ENCODE measurements at places on chromosomes 6 and 20. TPM values are rescaled to one million over a fixed set of nuclear protein-coding genes. Genes with fewer than 3 reads are reported as not detected.

Gene TMEM200A
- 10.3 TPM for total RNA-seq

Gene SRMS
- not detected for total RNA-seq

Gene LGSN
- total RNA-seq = not detected

Gene C6orf58
- total RNA-seq = not detected

Gene PANK2
- total RNA-seq = 27.0 TPM

Gene LCA5
- total RNA-seq = 6.8 TPM

Gene PPP1R16B
- total RNA-seq = 8.5 TPM

Gene DOP1A
- total RNA-seq = 20.5 TPM

Gene FILIP1
- 40.3 TPM for total RNA-seq

Gene CTCFL
- not detected for total RNA-seq

Gene TRIM15
- not detected for total RNA-seq
